NCI-H226 (cell line): ENCODE measurements at places on chromosomes 16 and 17.
A peak's percentile ranks its signal among the peaks of the same experiment; 100 is the strongest.

GRCh38 chr16:23206986-23207385 is 24.4 kb downstream of the SCNN1G start:
- DNase-seq: no peak

DNA sequence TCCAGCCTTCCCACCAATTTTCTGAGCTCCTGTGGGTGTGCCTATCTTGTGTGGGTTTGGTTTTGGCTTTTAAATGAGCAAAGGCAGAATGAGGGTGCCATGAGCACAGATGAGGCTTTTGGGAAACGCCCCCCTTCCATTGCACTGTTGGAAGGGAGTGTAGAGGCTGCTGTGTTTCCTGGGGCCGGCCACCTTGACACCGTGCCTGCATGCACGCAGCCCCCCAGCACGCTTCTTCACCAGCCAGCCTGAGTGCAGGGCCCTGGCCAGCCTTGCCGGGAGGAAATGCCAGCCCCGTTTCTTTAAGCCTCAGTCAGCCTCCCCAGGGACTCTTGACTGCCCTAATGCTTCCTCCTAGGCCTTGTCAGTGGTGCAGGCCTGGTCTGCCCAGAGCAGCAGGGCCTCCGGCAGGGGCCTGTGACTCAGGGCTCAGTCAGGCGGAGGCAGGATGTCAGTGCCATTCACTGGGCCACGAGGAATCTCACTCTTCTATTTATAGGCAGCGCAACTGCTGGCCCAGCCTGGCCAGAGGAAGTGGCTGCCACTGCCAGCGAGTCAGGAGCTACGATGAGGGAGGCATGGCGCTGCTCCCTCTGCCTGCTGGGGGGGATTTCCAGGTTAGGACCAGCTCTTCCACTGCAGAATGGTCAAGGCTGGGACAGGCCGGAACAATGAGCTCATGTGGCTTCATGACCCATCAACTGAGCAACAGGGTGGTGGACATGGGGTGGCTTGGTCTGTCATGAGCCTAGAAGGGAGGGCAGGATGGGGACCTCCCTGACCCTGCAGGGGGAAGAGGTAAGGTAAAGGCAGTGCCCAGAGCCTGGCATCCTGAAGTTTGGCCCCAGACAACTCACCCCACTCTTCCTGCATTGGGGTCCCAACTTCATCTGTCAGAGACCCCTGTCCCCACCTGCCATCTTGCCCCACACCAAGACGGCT is 205.2 kb downstream of the RAB11FIP4 start:
- peak; percentile 99 for DNase-seq

- DNase-seq: no peak
Observed at GRCh38 chr17:67534941-67535340, 157.9 kb downstream of the PITPNC1 start.

DNA sequence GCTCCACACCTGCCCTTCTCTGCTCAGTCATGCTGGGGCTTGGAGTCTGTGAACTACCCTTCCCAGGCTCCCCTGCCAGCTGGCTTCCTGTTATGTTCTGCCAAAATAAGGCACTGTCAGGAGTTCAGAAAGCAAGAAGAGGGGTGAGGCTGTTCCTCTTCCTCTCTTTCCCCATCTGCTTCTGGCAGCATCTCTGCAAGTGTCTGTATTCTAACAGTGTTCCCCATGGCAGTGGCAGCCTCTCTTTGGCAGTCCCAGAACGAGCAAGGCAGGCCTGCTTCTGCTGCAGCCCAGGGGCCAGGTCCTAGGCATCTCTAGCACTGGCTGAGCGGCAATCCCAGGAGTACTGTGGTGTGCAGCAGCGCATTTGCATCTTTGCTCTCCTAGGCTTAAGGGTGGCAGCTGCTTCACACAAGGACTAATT is 219.1 kb downstream of the STX8 start:
- no peak for DNase-seq

- no peak for DNase-seq
Observed at GRCh38 chr17:73028299-73028755, 64.2 kb downstream of the SLC39A11 start.

DNA sequence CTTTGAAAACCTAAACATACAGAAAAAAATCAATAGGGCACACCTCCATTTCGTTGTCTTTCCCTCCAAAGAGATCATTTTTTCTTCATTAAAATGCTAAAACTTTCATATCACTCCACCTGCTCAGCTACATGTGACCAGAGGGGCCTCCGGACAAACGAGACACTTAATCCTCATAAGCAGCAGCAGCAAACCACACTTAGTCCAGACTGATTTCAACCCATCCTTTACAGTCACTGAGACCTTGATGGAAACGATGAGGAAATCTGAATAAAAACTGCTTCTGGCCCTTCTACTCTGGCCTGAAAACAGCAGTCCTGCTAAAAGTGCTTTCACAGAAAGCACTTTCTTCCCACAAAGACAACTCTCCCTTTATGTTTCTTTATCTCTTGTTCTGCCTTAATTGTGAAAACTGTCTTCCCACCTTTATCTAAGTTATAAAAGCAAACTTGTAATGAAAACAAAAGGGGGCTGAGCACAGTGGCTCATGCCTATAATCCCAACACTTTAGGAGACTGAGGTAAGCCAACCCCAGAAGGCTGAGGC is 4.6 kb downstream of the ANKRD11 start:
- no peak for DNase-seq

DNA sequence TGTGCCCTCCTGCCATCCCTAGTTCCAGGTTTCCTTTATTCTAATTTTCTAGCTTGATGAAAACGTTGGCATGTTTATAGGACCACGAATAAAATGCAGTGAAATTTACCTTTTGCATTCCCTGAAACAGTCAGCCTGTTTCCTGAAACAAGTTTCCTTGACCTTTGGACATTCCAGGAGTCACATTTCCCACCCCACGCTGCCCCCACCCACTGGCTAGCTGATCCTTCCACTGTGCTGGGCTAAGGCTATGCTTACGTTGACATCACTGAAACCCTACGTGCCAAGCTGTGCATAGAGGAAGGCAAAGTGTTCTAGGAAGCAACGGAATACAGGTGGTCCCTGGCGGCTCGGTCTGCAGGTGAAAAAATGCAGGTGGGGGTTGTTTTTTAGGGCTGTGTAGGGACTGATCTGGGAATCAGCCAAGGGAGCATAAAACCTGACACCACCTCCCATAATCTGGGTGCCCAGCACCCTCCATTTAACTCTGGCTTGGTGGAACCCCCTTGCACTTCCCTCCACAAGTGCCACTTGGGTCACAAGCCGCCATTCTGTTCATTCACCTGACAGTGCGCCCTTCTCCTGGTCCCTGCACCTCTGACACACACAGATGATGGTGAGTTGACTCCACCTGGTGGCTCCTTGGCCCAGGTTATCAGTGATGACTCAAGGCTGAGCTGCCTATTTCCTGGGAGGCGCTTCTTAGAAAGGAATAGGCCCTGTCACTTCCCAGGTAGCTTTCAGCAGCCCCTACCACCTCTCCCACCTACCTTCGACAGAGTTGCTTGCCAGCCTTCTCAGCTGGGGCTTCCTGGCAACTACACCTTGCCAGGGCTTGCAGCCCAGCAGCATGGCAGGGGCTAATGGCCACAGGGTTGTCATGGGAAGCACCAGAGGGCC is 83.7 kb downstream of the N4BP1 start:
- peak; percentile 39 for DNase-seq

DNA sequence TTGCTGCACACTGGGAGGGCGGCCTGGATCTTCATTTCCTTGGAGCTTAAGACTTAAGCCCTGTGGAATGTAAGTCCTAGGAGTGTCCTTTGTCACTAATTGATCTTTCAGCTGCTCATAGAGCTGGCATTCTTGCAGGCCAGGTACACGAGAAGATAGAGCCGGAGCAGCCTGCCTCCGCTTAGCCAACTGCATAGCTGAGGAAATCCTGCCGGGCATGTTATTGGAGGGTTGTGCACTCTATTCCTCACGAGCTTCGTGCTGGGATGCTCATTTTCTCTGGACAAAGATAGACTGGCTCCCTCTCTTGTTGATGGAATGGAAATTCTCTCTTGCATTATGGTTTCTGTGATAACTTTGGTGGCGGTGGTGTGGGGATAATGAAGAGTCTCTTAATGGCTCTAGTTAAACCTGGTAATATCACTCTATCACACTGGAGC is 76.9 kb downstream of the RPA1 start:
- no peak for DNase-seq

GRCh38 chr16:80113873-80114574 is 426.8 kb upstream of the DYNLRB2 start:
- DNase-seq: no peak

DNA sequence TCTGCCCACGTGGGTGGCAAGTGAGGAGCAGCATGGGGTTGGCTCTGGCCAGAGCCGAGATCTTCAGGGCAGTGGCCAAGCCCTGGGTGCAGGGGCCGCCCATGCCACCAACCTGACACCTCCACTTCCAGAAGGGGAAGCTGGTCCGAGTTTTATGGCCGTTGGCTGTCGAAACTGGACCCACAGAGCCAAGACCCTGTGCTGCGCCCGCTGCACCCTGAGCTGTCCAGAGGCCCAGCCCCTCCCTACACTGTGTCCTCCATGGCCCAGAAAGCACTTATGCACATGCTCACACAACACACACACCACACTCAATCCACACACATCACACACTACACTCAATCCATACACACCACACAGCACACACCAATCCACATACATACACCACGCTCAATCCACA is 33.9 kb upstream of the RPTOR start:
- no peak for DNase-seq

DNA sequence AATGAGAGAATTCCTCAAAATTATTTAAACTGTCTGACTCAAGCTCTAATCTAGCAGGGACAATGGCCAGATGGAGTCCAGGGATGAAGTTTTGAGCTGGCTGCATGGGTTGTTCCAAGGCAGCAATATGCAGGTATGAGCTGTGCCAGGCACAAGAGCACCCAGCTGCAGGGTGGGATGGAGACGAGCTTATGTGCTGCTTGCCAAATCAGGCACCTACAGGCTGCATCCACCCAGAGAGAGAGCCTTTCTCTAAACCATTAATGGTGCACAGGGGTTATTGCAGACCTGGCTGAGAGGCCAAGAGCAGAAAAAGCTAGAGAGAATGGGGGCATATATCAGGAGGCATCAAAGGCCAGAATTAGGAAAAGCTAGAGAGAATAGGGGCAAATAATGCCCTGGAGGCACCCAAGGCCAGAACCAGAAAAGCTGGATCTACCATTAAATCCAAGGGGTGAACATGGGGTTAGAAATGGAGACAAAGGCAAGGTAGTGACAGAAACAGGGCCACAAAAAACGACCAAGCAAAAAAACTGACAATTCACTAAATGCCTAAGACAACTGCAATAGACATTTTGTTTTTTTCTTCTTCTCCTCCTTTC is 11.0 kb downstream of the KRT33A start:
- DNase-seq: no peak

- DNase-seq: no peak
Observed at GRCh38 chr17:34797720-34798119, 163.5 kb downstream of the CCT6B start.

DNA sequence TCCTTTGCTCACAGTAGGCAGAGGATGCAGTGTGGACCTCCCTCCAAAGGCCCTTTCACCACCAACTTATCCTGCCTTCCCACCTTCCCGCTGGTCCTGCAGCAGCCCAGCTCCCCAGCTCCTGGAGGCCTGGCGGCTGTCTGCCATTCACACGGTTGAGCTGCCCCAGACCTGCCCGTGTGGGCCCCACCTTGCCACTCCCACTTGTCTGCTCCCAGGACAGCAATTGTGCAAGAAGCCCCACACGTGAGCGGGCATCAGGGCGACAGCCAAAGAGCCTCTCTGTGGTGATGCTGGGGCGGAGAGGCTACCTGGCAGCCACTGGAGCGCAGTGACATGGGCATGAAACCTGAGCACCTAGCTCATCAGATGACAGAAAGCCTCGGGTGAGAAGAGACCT is 248.6 kb upstream of the MAF start:
- no peak for DNase-seq

DNA sequence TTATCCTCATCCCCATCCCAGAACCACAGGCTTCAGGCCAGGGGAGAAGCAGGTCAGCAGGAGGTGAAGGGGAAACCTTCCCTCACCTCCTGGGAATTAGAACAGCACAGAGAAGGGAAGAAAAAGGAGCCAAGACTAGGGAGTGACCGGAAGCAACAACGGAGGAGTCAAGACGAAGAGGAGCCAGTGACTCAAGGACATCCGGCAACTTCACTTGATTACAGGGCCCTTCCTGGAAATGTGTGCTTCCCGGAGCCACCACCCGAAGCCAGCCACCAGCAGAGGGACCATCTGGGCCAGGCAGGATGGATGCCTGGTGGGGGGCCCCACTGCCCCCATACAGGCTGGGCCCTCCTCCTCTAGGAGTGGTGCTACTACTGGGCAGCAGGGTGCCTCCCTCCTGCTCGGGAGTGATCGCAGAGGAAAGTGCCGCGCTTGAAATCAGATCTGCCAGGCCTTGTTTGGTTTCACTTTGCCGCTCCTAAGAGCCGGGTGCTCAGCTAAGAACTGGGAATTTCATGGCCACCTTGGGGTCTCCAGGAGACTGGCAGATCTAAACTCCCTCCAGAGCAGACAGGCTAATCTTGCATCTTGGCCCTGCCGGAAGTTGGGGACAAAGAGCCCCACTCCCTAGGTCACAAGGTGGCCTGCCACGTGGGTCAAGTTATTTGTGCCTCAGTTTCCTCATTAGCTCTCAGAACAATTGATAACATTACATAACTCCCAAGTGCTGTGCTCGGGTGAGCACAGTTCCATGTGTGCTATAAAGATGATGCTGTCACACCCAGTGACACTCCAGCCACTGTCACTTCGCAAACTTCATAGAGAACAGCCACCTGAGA is 6.6 kb downstream of the CDC42EP4 start:
- peak; percentile 90 for DNase-seq

DNA sequence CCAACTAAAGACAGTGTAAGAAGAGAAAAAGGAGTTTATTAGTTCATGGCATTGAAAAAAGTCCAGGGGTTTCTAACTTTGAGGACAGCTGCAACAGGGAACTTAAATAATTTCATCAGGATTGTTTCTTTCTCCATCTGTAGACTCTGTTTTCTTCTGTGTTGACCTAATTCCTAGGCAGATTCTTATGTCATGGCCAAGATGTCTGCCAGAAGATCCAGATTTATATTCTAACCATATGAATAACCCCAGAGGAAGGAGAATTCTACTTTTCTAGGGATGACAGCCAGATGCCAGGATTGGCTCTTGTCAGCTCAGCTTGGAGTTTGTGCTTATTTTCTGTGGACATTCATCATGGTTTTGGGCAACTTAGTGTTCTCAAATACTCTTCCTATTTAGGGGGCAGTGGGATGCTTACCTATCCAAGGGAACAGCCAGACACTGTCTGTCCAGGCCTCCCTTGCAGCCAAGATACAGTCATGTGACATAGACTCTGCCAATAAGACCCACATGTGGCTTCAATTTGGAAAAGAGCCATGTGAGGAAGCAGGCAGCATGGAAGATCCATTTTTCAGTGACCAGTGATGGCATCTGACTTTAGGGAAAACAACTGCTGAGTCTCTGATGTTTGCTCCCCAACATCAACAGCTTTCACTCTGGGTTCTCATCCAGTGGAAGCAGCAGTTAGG is 18.2 kb downstream of the PCTP start:
- no peak for DNase-seq
